ENCODE measurements at places on chromosomes 4 and X. TPM values are rescaled to one million over a fixed set of nuclear protein-coding genes. Genes with fewer than 3 reads are reported as not detected.

Gene UBE2D3
- 282 TPM for total RNA-seq

Gene STOX2
- total RNA-seq, result 40.6 TPM

Gene COX7B2
- not detected for total RNA-seq

Gene SSX3
- not detected for total RNA-seq

Gene BCORL1
- 10.4 TPM for total RNA-seq

Gene USP27X
- total RNA-seq, result 6.5 TPM

Data from camera-type eye (tissue), 1 donor.